Mesothelial cell of epicardium (in vitro differentiated cells): ENCODE measurements at places on chromosomes 4 and X.

DNA sequence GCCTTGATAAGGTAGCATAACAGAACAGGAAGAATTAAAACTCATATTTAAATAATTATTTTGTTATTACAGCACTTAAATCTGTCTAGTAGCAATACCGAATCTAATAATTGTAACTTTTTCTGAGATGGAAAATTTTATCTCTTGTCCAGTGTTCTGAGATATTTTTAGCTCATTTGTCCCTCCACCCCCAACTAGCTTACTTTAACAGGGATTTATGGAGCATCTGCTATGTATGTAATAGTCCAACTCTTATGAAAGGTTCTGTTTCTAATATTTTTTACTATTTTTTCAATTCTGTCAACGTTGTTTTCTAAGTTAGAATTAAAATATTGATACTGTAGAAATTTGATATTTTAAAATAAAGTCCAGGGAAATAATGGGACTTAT is 38.2 kb upstream of the NUDT6 start:
- no peak for DNase-seq

DNA sequence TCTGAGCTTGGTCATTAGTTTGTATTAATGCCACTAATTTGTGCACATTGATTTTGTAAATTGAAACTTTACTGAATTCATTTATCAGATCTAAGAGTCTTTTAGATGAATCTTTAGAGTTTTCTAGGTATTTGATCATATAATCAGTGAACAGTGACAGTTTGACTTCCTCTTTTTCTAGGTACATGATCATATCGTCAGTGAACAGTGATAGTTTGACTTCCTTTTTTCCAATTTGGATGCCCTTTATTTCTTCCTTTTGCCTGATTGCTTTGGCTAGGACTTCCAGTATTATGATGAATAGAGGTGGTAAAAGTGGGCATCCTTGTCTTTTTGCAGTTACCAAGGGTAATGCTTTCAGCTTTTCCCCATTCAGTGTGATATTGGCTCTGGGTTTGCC is 421.4 kb upstream of the CPXCR1 start:
- DNase-seq, result no peak

DNA sequence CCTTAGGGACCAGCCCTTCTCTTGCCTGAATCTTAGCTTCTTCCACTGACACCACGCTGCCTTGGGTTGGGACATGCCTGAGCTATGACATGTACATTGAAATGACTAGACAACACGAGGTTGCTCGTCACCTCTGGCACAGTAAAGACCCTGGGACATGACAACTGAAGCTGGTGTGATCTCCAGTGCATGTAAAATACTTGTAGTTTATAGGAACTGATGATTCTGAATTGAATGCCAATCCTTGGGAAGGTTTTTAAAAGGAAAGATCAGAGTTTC is 100.7 kb upstream of the PGRMC2 start:
- DNase-seq, result no peak

- DNase-seq, result no peak
Observed at GRCh38 chr4:149176039-149176438, 639.6 kb downstream of the IQCM start.

DNA sequence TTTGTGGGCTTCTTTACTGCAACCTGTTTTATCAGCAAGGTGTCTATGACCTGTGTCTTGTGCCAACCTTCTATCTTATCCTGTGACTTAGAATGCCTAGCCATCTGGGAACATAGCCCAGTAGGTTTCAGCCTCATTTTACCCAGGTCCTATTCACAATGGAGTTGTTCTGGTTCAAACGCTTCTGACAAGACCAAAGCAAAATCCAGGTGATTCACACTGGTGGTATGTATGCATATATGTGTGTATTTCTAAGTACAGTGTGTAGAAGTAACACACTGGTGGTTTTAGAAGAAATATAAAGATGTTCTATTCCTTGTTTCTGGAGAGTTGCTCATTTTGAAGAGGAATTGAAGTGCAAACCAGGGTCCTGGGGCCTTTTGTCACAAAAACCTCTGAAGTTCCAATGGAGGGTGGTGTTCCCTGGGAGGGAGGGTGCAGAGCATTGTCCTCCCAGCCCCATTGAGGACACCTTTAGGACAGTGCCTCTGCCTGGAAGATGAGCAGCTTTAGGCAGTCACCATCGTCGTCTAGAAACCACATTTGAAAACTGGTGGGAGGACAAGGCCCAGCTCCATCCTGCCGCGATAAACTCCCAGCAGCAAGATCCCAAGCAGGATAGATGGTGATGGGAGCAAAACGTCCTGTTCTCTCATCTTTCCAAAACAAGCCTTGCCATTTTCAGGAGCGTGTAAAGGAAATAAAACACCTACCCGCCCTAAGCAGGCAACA is 191.4 kb downstream of the TSPAN5 start:
- DNase-seq, result no peak

GRCh38 chrX:79721234-79721633 is 293.3 kb upstream of the TBX22 start:
- no peak for DNase-seq

DNA sequence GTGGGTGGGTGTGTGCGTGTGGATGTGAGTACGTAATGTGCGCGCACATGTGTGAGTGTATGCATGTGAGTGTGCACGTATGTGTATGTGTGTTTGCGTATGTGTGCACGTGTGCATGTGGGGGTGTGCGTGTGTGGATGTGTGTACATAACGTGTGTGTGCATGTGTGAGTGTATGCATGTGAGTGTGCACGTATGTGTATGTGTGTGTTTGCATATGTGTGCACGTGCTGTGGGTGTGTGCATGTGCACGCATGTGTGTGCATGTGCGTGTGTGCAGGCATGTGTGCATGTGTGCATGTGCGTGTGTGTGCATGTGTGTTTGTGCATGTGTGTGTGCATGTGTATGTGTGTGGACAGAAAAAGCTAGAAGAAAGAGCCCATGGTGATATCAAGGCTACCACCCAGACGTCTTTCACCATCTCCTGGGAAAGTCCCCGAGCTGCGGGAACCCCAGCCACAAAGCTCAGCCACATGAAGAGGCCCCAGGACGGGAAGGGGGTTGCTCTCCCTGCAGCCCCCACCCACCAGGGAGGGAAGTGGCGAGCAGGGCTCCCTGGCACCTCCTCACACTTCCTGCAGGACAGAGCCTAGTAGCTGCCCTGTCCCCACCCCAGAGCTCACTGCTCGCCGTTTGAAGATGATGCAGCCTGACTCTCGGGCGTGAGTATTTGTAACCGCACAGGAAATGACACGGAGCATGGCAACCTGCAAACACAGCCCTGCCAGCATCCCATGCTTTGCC is 108.3 kb downstream of the DCTD start:
- no peak for DNase-seq

DNA sequence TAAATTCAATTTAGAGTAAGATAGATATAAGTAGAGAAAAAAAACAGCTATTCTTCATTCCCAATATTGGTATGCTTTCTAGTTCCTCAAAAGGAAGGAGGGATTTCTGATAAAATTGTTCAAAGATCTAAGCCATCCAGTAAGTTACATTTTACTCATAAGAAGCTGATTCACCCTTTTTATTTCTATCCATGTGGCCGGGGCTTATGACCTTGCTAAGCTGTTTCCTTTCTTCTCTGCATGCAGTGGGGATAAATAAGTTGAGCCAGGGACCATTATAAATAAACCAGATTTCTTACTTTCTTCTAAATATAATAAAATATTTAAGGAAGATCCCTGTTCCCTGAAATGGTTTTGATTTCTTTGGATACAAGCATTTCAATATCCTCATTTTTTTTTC is 502.3 kb downstream of the PDHA2 start:
- no peak for DNase-seq

GRCh38 chr4:132227151-132227856 is 921.8 kb upstream of the PCDH10 start:
- no peak for DNase-seq

- no peak for DNase-seq
Observed at GRCh38 chr4:116598980-116599789, 486.2 kb downstream of the TRAM1L1 start.
